ENCODE measurements at places on chromosomes 1 and 21.

- no peak for DNase-seq
These were observed 188.8 kb downstream of the ADGRL2 start for GRCh38 chr1:81989524-81989923.

DNA sequence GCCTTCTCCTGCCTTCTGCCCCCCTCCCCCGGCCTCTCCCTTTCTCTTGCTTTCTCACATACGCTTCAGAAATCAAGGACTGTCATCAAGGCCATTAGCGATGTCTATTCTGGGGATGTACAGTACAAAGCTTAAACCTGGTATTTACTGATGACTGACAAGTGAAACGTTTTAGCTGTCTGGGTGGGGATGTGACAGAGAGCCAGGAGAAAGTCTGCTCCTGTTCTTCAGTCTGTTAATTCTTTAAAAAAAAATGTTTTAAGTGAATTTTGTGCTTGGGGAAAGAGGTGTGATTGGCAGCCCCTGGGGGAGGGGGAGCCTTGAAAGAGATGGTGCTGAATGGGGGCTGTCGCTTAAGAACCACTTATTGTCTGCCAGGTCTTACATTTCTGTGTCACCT lies 283.0 kb upstream of the PLXNA2 start:
- DNase-seq = no peak

GRCh38 chr1:173175514-173176145 lies 31.5 kb downstream of the TNFSF4 start:
- DNase-seq = no peak

- DNase-seq = peak; percentile 92
These were observed 24.7 kb downstream of the CDK18 start for GRCh38 chr1:205528887-205529825.

DNA sequence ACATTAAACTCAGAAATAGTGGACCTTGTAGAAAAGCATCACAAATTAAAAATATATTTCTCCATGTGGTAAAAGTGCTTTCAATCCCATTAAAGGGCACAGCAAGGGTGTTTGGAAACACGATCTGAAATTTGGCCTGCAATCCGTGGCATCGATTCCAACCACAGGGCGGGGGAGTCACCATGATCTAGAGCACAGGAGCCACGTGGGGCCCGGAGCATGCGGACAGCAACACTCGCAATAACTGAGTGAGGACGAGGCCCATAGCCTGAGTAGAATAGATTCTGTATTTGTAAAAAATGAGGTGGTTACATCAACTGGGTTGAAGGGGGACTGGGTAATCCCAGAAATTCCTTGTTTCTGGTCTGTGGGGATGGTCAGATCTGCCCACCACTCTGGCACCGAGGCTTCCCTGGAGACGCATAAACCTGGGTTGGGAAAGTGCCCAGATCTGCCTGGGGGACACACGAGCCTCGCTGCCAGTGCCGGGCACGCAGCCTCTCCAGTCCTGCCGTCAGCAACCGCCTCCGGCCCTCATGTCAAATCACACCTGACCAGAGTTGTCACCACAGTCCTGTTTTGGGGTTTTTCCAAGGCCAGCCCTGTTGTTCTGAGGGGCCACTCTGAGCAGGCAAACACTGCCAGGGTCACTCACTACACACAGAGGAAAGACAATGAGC lies 104.3 kb downstream of the PGBD5 start:
- peak; percentile 67 for DNase-seq

DNA sequence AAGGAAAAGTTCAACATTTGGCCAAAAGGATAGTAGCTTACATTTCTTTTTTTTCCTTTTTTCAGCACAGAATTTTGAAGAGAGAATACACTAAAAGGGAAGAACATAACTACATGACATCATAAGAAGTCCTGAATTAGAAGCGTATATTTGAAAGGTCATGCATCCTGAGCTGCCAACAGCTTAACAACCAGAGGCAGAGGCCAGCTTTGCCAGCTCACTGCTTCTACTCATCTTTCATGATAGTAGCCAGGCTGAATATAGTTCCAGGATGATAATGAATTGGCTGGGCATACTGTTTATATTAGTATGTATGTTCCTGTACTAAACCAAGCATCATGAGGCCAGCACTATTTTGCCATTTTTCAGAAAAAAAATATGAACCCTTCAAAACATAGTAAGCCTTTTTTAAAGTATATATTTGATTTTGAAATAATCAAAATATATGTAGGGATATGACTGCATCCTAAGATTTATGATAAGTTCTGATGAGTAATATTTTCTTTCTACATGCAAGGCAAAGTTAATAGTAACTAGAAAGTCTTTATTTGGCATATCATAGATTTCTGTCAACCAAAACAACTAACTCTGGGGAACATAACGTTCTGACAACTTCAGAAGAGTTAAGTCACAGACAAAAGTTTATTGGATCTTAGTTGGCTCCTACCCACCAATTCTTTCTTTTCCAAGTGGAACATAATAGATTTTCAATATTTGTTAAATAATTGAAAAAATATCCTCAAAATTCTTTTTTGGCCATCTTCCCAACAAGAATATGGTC lies 123.2 kb downstream of the DPYD start:
- no peak for DNase-seq

GRCh38 chr1:23768733-23769132 lies 9.5 kb upstream of the PITHD1 start:
- no peak for DNase-seq

- no peak for DNase-seq
These were observed 19.8 kb downstream of the RPRD2 start for GRCh38 chr1:150383631-150384324.

DNA sequence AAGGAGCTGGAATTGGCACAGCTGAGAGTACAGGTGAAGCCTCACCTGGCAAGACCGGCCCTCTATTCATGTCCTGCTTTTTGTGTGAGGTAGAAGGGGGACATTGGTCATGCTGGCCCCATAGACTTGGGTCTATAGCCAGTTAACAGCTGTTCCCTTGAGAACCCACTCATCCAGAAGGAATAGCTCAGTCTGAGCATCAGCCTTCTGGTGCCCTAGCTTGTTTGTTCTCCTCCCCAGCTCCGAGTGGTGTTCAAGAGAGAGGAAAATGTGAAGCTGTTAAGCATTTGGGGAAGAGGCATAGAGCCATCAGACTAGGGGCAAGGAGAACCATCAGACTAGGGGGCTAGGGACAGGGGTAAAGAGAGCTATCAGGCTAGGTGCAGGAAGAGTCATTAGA lies 290.9 kb downstream of the SIPA1L2 start:
- no peak for DNase-seq

- DNase-seq = no peak
These were observed 7.5 kb downstream of the TRIM63 start for GRCh38 chr1:26059906-26060305.

DNA sequence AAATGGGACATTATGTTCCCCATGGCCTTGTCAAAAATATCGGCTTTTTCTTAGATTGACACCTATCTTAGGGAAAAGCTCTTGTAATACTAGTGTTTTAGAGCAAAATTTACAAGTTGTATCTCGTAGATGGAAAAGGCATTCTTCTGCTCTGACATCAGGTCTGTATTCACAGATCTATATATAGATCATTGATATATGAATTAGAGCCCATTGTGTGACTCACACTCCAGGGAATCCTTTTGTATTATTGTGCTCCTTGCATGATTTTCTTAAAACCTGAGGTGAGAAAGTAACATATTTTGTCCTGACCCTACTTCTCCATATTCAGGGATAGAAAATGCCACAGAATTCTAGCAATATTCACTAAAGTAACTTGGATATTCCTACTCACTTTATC lies 1160.8 kb upstream of the B3GALT2 start:
- DNase-seq = no peak

DNA sequence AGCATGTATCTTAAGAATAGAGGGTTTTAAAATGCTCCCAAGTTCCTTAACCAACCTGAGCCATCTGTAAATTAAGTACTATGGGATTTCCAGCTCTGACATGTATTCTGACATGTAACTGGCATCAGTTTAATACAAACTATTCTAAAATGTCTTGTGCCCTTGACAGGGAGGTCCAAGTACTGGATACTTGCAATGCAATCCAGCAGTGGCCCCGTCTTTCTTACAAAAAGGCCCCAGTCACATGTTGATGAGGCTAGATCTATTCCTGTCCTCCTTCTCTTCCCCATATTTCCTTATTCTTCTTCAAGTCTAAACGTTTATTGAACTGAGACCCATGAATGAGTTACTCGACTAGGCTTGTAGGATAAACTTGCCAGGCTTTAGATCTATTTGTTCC lies 46.4 kb downstream of the MRPL39 start:
- no peak for DNase-seq

DNA sequence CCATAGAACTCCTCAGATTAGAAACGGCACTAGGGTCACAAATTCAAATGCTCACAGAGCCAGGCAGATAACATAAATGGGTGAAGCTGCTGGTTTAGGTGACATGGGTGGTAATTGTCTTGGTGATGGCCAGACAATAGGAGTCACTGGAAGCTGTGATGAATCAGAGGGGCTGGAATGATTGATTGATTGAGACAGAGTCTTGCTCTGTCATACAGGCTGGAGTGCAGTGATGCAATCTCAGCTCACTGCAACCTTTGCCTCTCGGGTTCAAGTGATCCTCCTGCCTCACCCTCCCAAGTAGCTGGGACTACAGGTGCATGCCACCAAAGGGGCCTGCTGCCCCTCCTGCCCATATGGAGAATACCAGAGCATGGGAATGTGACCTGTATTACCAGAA lies 63.0 kb downstream of the HIVEP3 start:
- DNase-seq = no peak

- DNase-seq = no peak
These were observed 8.9 kb downstream of the KLHL21 start for GRCh38 chr1:6593810-6594209.

- no peak for DNase-seq
These were observed 69.7 kb downstream of the RUNX1 start for GRCh38 chr21:34979383-34979782.

DNA sequence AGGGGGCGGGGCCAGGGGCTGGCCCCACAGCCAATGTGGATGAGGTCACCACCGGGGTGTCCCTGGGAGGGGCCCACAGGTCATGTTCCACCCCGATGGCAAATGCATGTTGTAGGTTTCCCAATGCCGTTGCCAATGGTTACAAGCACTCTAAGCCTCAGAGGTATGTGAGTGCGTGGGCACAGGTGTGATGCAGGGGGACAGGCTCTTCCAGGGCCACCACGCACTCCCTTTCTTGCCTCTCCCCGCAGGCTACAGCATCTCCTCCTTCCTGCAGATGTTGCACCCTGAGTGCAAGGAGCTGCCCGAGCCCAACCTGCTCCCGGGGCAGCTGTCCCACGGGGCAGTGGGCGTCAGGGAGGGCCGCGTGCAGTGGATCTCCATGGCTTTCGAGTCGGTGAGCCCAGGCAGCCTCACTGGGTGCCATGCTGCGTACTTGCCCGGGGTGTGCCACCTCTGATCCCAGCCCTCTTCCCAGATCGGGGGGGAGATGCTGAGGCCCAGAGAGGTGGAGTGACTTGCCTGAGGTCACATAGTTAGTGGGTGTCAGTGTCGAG lies 52.4 kb downstream of the DISP3 start:
- no peak for DNase-seq

DNA sequence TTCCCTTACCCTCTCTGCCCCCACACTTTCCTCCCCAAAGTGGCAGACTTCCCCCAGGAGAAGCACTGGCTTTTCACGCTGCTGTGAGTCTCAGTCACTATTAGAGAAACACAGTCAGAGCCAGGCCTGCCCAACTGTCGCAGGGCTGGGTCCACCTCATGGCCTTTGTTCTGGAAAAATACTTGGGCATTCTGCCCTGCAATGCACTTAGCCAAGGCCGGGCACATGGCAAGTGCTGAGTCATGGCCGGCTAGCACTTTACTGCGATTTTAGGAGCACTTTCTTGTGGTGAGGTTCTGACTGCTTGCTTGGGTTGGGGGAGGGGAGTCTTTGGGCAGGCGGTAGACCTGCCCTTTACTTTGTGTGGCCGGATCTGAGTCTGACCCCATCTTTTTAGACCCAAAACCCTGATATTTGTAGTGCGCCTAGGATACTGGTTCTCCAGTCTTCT lies 7.7 kb downstream of the EPHX1 start:
- DNase-seq = peak; percentile 83

GRCh38 chr1:48005253-48006117 lies 8.3 kb upstream of the TRABD2B start:
- DNase-seq = no peak

- DNase-seq = no peak
These were observed 90.8 kb downstream of the LHX9 start for GRCh38 chr1:198007687-198008607.

- DNase-seq = no peak
These were observed 144.6 kb downstream of the GALNT2 start for GRCh38 chr1:230211436-230212145.

DNA sequence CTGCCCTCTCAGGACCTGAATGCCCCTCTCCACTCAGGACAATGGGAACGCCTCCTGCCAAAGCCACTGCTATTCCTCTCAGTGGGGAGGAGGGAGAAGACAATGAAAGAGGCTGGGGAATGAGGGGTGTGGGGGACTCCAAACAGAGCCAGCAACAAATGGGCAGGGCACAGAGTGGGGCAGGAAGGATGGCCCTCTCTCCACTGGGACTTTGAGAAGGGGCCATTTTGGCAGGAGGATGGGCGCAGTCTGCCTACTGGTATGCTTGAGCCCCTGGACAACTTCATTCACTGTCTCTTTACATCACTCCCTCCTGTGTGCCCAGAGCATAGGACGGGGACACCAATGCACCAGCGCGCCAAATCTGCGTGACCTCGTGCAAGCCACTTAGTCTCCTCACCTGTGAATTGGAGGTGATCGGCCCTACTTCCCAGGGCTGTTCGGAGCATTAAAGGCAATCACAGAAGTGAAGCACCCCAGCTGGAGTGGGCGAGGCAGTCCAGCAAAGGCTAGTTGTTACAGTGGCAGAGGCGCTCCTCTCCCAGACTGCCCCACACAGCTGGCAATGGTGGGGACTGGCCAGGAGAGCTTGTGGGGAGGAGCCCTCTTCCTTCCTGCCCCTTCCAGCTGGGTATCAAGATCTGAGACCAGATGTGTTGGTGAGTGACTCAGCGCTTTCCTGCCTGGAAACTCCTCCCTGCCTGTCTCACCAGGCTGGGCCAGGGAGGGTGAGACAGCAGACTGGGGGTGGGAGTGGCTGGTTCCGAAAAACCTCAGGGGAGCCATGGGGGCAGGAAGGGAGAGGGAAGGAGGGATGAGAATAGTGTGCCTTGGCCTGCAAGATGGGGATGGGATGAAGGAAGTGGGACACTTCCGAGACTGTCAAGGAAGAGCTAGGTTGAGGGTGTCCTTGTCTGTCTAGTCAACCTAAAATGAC lies 22.4 kb upstream of the SYNC start:
- peak; percentile 73 for DNase-seq

GRCh38 chr1:161483361-161483760 lies 21.9 kb upstream of the FCGR2A start:
- DNase-seq = no peak

- peak; percentile 80 for DNase-seq
These were observed at the start of gene MYOM3 for GRCh38 chr1:24111996-24112779. Gene MYOM3, minus strand, starts transcription at chr1:24112135. Its CDS starts 3,499 bp downstream, at chr1:24108636.

DNA sequence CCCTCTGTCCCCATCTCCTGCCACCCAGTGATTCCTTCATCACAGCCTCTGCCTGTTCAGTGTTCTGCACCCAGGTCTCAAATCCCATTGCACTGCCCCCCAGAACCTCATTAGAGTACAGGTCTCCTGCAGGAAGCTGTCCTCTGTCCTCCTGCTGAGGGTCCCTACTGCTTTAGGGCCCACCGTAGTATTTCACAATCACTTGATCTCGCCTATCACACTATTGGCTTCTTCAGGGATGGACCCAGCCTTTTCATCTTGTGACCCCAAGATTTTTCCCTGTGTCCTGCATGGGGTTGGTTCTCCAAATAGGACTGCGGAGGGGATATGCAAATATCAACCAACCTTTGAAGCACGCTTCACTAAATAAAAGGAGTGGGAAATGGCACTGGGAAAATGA lies 331.1 kb upstream of the AJAP1 start:
- no peak for DNase-seq

- no peak for DNase-seq
These were observed 355.7 kb upstream of the TMPRSS15 start for GRCh38 chr21:18759267-18759666.

Measured in right cardiac atrium (tissue), 5 donors.